ENCODE measurements at places on chromosomes 7 and 10.

DNA sequence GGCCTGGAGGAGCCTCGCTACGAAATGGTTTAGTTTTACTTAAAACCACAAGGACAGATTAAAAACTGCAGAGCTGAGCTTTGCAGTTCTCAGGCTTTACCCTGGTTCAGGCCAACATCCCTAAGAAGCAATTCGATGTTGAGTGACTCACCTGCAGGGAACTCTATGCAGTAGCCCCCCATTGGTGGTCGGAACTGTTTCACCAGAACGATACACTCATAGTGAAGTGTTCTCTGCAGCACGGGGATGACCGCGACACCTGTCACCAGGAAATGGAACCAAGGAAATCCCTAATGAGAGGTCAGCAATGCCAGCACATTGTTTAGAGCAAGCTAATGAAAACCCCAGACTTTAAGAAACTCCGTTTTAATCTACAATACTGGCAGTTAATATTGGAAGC lies 18.0 kb downstream of the NUDT5 start:
- DNase-seq: no peak

- DNase-seq: no peak
Observed at GRCh38 chr10:1328981-1329614, 272.9 kb downstream of the WDR37 start.

DNA sequence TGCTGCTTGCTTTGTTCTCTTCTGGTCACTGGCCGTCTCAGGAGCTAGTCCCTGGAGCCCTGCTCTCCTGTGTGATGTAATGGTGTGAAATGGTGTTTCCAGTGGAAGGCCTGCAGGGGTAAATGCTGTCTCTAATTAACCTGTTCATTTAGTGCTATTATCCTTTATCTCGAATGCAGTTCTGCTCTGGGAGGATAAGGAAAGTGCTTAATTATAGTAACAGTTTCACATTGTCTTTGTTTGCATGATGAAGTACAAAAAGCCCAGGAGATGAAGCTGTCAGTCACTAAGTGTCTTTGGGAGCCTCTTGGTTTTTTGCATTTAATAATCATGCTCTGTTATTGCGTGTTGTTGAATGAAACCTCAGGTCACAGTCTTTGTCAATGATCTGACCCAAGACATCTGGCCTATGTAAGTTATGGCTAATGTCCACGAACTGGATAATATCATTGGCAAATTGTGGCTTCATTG lies 755.3 kb upstream of the GALNT17 start:
- no peak for DNase-seq

GRCh38 chr7:78594156-78594555 lies 795.6 kb downstream of the PHTF2 start:
- no peak for DNase-seq

- DNase-seq: no peak
Observed at GRCh38 chr7:90067171-90067570, 87.1 kb upstream of the STEAP1 start.

DNA sequence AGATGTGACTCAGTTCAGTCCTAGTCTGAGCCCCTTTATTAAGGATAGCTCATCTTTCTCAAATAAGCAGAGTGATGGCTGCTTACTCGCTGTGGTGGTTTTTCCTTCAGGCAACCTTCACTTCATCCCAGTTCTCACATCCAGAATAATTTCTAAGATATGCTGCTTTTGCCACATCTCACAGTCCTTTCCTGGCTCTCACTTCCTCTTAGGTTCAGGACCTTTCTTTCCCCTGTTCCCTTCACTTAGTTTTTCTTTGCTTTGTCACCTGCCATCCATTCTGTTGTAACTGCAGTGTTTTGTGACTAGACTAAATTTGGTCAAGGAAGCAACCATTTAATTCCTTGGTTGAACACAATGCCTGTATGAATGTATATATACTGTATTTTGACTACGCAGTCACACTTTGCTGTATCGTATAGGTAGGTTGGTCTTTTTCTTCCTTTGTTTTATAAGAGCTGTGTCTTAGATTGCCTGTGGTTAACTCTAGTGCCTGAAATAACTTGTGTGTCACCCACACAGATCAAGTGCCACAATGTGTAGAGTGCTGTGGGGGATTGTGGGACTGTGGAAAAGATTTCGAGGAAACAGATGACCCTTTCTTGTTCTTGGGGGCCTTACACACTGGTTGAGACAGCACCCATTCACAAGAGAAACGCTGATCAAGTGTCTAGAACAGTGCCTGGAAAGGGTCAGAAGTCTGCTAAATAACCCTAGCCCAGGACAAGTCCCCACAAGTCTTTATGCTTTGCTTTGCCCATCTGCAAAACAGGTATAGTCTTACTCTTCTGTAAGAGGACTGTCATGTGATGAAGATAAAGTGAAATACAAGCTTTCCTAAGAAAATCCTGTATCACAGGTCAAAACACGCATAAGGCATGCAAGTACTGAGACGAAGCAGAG lies 2.6 kb downstream of the ZNF655 start:
- DNase-seq: no peak

DNA sequence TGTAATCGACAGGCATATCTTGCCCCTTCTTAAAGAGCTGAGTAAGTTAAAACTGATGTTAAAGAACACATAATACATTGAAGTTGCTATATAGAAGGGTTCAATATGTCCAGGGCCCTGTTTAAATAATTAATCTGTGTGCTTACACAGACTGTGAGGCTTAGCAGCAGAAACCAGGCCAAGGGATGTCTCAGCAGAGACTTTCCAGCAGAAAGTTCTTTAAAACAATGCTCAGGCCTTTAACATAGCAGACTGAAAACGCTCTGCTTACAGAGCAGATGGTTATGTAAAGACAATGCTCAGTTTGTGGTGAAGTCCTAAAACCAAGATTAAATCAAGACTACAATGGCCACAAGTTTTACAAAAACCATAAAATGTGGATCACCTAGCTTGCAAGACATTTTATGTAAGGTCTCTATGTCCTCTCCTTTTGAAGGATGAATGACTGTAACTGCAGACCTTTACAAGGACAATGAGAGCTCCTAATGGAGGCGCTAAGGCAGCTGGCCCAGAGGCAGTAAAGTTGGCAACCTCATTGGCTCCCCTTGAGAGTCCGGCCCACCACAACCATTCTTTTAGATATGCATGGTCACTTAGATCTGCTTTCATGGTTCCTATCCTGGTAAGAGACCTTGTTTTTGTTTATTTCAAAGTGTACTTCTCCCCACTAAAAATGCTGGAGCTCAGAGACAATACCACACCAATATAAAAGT lies 56.3 kb downstream of the FZD1 start:
- no peak for DNase-seq

- DNase-seq: peak; percentile 14
Observed at GRCh38 chr10:117936141-117936540, 110.6 kb downstream of the RAB11FIP2 start.

DNA sequence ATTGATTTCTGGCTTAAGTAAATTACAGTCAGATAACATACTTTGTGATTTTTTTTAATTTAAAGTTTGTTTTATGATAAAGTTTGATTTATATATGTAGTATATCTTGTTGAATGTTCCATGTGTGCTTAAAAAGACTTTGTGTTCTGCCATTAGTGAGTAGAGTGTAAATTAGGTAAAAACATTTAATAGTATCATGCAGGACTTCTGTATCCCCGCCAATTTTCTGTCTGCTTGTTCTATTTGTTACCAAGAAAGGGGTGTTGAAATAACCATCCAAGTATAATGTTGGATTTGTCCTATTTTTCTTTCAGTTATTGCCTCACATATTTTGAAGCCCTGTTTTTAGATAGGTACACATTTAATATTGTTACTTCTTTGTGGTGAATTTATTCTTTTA lies 172.1 kb downstream of the CAMK1D start:
- no peak for DNase-seq

GRCh38 chr7:111540199-111540815 lies 22.0 kb downstream of the IMMP2L start:
- DNase-seq: no peak

DNA sequence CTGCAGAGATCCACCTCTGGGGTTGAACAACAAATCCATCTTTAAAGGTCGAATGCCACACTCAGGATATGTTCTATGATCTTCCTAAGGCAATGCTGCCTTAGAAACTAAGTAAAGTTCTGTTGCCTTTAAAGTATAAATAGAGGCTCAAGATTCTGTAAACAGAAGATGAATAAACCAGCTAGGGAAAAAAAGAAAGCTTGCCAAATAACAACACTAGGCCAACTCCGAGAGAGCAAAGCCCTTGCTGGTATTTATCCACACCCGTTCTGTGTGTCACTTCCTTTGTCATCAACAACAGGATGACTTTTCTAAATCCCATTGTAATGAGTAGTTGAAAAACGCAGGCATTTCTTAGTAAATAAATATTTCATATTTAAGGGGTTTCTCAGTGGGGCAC lies 330.0 kb upstream of the GLI3 start:
- DNase-seq: no peak

DNA sequence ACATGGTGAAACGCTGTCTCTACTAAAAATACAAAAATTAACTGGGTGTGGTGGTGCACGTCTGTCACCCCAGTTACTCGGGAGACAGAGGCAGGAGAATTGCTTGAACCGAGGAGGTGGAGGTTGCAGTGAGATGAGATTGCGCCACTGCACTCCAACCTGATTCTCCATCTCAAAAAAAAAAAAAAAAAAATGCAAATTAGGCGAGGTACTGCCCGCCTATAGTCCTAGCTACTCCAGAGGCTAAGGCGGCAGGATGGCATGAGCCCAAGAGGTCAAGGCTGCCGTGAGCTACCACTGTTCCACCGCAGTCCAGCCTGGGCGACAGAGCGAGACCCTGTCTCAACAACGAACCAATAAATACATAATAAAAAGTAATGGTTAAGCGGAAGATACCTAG lies 1.1 kb upstream of the EIF4H start:
- no peak for DNase-seq

DNA sequence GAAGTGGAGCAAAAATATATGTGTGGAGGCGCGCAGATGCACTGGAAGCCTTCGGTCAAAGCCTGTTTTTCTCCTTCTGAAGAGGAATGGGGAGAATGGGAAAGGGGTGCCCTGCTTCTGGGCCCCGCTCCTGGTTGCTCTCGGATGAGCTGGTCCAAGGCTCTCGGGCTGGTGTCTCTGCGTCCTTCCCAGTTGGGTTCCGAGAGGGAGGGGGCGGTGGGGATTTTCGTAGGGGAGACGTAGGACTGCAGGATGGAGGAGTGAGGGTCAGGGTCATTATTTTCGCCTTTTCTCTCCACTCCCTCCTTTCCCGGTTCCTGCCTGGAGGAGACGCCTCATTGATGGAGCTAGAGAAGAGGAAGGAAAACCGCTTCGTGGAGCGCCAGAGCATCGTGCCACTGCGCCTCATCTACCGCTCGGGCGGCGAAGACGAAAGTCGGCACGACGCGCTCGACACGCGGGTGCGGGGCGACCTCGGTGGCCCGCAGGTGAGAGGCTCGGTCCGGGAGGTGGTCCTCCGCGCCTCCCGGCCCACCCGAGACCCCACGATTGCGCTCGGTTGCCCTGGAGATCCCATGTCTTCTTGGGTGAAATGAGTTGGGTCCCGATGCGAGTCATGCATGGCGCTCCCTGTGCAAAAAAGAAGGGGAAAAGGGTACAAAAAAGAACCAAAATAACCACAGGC lies 790 bp downstream of the ADAM22 start:
- peak; percentile 44 for DNase-seq

- no peak for DNase-seq
Observed at GRCh38 chr10:52621635-52622079, 150.9 kb downstream of the MBL2 start.

DNA sequence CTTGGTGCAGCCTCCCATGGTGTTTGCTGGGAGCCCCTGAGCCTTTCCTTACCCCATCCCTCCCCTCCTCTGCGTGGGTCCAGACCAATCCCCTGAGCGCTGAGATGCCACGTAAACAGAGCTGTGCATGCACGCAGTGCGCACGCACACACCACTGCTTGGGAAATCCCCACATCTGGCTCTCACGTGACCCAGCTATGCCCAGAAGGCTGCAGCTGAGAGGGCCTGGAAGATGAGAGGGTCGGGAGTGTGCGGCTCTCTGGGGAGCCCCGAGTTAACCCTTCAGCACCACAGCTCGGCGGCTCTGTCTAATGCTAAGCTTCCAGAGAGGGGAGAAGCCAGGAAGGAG lies 177.2 kb downstream of the SH3PXD2A start:
- DNase-seq: peak; percentile 24

DNA sequence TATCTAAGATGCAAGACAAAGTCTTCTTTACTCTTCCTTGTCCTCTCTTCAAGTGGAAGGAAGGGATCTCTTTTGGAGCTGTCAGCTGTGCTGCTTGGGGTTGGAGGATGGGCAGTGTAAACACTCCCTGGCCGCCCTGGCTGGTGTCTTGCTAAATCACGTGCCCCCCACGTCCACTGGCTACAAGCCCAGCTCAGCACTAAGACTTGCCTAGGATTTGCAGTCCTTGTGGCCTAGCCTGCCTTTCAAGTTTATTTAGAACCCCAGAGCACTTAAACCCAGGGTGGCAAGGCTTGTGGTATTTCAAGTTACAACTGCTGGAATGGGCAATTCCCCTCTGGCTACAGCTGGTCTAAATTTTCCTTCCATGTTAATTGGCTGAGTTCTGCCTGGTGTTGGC lies 272.4 kb upstream of the MYO3A start:
- no peak for DNase-seq

DNA sequence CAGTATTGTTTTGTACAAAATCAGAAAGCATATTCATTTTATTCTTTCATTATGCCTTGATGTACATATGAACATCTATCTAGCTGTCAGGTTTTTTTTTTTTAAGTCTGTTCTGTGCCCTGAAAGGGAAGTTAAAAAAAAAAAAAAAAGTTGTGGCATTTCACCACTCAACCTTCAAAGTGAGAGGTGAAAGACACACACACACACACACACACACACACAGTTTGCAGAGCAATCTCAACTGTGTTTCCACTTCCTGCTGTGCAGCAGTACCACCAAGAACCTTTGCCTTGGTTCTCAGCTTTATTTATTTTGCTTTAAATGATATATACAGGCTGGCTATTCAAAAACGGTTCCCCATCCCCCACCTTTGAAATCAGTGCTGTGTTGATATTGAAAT lies 955.6 kb downstream of the GATA3 start:
- DNase-seq: no peak

DNA sequence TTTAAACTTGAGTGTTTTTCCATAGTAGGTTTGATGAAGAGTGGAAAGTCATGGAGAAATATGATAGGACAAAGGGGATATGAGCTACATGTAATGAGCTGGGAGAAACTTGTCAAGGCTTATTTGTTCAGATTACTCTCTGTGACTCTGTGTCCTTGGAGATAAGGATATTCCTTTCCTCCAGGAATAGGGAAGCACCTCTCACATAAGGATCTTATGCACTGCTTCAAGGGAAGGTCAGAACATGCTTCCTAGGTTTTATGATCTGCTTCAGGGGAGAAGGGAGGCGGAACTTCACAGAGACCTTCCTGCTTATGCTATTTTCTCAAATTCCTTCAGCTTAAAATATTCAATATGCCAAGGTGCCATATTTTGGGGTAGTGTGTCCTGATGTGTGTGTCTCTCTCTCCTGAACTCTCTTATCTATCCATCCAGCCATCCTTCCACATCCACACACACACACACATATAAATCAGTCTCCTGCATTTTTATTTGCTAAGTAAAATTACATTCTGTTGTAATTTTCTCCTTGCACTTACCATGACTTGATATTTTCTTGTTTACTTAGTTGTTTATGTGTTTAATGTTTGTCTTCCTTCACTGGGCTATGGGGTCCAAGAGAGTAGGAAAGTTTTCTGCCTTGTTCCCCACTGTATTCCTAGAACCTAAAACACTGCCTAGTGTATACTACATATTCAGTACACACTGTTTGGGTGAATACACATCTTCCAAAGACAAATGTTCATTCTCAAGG lies 26.4 kb downstream of the ARL4A start:
- no peak for DNase-seq

- DNase-seq: no peak
Observed at GRCh38 chr7:157840174-157840913, 503.5 kb downstream of the DNAJB6 start.

GRCh38 chr10:49278497-49278981 lies 20.4 kb upstream of the C10orf71 start:
- no peak for DNase-seq
